Activated T-cell treated with anti-CD3 and anti-CD28 coated beads, Interleukin-2, amount 50 U/mL, for 72 hours (primary cell): ENCODE measurements at places on chromosomes 13 and 19.

- no peak for DNase-seq
Observed at GRCh38 chr13:73542446-73542845, 483.6 kb downstream of the KLF5 start.

GRCh38 chr13:95564733-95565291 lies 12.3 kb downstream of the CLDN10 start:
- DNase-seq: no peak

- DNase-seq: peak; percentile 41
Observed at GRCh38 chr19:12938779-12939601, 581 bp downstream of the CALR start.

DNA sequence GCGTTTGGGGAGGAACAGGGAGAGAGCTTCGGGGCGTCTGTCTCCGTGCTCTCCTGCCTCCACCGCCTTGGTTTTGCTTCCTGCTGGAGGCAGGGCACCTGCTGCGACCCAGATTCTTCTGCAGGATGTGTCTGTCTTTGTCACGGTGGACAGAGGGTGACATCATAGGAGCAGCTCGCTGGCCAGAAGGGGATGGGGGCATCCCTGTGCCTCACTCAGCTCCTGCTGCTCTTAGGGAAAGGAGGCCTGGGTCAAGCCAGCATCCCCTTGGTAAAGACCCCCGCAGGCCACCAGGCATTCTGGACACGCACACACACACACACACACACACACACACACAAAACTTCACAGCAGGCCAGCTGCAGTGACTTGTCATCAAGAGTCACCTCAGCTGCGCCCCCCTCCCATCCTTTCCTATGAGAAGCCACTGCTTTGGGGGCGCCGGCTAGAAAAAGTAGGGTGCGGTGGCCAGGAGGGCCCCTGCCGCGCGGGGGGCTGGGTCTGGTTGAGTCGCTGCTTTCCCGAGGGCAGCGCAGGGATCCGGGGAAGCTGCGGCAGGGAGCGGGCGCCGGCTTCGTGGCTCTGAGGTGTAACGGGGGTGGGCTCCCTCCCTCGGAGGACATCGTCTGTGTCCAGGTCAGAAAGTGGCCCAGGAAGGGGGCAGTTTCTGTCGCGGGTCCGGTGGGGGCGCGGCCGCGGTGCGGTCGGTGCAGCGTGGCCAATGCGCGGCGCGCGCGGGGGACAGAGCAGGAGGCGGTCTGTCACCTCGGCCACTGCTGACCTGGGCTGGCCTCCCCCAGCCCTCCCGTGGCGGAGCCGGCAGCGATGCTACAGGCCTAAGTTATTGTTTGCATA lies 15.8 kb upstream of the NPAS1 start:
- DNase-seq: no peak

GRCh38 chr19:8449830-8450229 lies 5.1 kb downstream of the HNRNPM start:
- no peak for DNase-seq

DNA sequence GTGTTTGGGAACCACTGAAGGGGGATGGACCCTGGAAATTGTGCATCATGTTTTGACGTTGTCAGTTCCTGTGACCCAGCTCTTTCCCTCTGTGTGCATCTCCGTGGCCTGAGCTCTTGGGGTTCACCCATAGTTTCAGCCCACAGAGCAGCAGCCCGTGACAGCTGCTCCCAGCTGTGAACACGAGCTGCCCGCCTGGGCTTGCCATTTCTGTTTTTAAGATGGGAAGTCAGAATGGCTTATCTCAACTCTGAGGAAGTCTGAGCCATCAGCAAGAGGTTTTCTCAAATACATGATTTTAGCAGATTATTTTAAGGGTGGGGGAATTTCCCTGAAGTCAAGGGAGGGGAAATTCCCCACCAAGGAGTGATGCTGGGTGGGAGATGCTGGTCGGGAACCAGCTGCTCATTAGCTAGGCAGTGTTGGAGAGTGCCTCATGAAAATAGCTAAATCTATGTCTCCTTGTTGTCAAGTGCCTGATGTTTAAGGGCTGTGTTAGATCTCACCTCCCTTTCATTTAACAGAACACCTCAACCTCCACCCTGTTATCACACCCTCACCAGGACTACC lies 34.8 kb upstream of the C1QTNF9 start:
- DNase-seq: peak; percentile 64

GRCh38 chr19:49863935-49864320 lies 3.4 kb downstream of the PNKP start:
- DNase-seq: no peak

DNA sequence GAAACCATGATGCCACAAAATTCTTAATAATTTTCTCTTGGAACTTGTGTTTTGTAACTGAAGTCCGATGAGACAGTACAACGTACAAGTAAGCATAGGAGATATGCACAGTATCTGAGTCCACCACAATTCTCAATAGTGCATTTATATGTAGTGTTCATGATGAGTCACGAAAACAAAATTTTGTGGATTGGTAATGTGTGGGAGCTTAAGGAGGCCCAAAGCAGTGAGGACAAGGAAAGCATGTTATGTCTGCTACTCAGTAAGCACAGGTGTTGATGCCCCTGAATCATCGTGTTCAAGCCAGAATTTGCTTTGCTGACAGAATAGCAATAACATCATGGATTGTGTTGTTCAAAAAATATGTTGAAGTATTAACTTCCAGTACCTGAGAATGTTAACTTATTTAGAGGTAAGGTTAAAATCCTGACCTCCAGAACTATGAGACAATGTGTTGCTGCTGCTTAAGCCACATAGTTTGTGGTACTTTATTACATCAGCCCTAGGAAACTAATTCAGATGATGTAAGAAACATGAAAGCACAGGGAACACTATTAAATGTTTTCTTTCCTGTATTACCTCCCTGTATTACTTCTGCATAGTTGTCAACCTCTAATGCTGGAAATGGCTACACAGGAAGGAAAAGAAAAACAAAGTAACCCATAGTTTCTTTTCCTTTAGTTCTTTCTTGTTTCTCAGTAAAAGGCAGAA lies 201.3 kb downstream of the SLITRK6 start:
- DNase-seq: no peak

DNA sequence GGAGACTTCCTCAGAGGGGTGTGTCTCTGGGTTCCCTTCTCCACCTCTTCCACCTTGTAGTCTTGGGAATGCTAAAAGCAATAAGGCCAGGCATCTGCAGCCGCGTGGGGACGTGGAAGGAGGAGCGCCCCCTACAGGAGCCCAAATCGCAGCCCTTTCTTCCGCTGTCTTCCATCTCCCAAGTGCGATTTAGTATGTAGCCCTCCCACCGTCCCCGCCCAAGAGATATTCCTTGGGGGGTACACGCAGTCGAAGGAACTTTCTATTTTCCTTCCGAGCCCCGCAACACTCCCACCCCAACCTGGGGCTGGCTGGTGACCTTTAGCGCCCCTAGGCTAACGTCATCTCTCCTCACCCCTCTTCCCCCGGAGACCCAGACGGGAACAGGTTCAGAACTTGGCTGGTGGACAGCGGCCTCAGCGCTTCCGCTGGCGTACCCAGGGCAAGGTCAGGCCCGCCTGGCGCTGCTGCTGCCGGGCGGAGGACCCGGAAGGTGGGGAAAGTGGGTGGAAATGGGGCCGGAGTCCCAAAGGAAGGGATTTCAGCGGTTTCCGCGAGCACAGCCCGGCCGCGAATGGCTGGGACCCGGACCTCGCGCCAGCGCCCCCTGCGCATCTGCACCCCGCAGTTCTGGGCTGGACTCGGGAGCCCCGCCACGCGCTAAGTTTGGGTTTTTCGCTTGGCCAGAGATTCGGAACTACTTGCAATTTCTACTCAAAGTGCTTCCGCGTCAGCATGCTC lies 2.1 kb upstream of the PCDH8 start:
- DNase-seq: peak; percentile 70

DNA sequence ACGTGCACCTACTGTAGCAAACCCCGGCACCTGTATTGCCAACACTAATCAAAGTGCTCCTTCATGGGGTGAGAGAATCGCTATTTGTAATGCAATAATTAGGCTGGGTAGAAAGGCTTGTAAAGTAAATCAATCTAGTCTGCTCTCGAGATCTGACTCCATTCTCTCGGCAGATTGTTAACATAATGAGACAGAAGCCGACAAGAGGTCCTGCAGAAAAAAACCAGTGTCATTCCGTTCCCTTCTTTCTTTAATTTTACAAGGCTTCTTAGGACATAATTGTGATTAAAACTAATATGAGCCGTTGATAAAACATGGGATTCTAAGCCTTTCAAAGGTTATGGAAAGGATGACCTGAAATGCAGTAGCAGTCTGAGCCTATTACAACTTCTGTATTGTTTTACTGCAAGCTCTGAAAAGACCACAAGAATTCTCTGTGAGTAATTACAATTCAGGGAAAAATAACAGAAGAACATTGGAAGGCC lies 530.0 kb downstream of the PCDH9 start:
- DNase-seq: no peak

DNA sequence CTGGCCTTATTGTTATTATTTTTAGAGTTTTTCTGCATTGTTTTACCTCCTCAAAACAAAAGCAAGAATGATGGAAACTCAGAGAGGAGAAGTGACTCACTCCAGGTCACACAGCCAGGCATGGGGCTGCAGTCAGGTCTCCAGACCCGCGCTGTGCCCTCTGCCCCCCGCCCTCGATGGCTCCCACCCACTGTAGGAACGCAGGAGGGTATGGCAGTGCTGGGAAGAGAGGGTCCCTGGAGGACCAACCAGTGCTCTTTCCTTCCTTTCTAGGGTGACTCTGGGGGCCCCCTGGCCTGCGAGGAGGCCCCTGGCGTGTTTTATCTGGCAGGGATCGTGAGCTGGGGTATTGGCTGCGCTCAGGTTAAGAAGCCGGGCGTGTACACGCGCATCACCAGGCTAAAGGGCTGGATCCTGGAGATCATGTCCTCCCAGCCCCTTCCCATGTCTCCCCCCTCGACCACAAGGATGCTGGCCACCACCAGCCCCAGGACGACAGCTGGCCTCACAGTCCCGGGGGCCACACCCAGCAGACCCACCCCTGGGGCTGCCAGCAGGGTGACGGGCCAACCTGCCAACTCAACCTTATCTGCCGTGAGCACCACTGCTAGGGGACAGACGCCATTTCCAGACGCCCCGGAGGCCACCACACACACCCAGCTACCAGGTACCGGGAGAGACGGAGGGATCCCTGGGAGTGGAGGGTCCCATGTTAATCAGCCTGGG lies 5.6 kb downstream of the TIMM13 start:
- DNase-seq: no peak

DNA sequence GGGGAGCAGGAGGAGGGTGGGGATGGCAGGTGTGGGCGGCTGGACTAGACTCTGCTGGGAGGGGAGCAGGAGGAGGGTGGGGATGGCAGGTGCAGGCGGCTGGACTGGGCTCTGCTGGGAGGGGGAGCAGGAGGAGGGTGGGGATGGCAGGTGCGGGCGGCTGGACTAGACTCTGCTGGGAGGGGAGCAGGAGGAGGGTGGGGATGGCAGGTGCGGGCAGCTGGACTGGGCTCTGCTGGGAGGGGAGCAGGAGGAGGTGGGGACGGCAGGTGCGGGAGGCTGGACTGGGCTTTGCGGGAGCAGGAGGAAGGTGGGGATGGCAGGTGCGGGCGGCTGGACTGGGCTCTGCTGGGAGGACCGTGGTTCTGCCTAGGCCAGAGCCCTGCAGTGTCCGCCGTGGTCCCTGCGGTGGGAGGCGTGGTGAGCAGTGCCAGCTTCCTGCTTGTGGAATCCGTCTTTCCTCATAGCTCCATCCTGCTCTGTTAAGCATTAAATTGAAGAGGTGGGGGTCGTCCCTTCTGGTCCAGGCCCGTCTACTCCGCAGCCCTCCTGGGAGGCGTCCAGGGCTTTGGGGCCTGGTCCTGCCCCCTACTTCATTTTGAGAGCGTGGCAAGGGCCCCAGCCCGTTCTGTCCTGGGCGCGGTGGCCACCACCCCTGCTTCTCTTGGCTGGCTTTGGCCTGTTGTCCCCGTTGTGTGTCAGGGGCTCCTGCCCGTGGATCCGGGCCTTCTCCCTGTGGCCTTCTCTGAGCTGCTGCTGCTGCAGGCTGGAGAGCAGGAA lies 4.7 kb downstream of the SPPL2B start:
- DNase-seq: no peak

DNA sequence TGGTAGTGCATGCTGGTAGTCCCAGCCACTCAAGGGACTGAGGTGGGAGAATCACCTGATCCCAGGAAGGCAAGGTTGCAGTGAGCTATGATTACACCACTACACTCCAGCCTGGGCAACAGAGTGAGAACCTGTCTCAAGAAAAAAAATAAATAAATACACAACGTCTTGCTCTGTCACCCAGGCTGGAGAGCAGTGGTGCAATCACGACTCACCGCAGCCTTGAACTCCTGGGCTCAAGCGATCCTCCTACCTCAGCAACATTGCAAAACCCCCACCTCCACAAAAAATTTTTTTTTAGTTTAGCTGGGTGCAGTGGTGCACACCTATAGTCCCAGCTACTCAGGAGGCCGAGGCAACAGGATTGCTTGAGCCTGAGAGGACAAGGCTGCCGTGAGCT lies 8.8 kb downstream of the TPM4 start:
- DNase-seq: no peak

- DNase-seq: no peak
Observed at GRCh38 chr19:15397782-15398181, 18.2 kb upstream of the AKAP8 start.

GRCh38 chr19:55487924-55488687 lies at the start of gene SSC5D:
TSS of gene SSC5D (plus strand) at chr19:55488436. CDS start at chr19:55488590, 154 bp downstream.
- DNase-seq: no peak

DNA sequence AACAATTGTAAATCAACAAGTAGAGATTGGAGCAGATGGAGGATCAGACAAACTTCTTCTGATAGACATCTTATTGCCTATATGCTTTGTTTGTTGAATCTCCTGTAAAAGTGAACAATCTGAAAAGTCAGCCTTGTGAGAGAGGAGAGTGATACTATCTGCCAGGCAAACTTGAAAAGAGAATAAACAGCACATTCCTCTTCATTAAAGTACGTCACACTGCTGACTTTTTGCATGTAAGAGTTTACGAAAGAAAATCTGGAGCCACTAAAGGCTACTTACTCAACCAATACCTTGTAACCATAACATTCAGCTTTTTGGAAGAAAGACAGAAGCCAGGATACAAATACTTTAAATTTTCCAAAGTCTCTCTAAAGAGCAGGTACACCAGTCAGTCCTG lies 42.5 kb downstream of the EDNRB start:
- DNase-seq: no peak

- no peak for DNase-seq
Observed at GRCh38 chr19:10625003-10625761, at the start of gene SLC44A2. TSS of gene SLC44A2 (plus strand) at chr19:10625553. CDS start at chr19:10625634, 81 bp downstream.

DNA sequence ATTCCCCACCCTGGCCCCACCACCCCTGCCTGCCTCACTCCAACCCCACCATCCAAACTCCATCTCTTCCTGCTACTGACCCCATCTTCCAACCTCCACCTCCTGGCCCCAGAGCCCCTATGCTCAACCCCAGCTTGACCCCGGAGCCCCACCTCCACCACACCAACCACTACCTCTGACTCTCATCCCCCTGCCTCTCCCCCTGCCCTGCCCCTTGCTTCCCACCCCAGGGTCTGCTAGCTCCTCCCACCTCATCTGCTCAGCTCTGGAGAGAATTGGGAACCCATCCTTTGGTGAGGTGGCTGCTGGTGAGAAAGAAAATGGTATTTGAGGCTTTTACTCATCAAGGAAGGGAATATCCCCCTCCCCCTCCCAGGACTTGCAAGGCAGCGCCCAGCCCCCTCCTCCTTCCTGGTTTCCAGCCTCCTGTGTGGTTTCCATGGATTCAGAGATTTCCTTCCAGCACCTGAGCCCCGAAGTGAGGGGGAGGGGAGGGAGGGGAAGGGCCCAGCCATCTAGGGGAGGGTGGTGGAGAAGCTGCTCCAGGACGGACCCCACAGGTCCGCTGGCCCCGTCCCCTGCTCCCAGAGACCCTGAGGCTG lies 11.4 kb upstream of the PEPD start:
- no peak for DNase-seq

- no peak for DNase-seq
Observed at GRCh38 chr13:92781965-92782690, 444.5 kb upstream of the GPC6 start.

GRCh38 chr19:40419066-40419612 lies 6.0 kb upstream of the PRX start:
- DNase-seq: no peak
